Spleen (tissue), 13 donors: ENCODE measurements at places on chromosomes 1 and 21.

DNA sequence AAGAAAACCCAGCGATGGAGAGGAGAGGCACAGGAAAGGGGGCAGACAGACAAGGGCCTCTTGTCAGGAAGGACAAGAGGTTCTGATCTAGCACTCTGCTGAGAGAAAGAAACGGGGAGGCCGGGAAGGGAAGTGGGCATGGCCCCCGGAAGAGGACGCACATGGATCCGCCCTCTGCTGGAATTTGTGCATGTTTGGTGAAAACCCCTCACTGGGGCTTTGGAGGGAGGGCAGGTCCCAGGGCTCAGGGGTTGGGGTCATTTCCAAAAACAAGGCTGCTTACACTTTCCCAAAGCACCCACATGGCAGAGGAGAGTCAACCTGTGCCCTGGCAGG lies 32.4 kb upstream of the ECE1 start:
- H3K27me3 ChIP-seq = no peaks in the 10 kb centered on the region
- H3K4me1 ChIP-seq = peaks cover 43% of the 10 kb centered on the region
- no peak for DNase-seq
- no peak overlapping the region for H3K4me3 ChIP-seq
- no peak overlapping the region for H3K27ac ChIP-seq

GRCh38 chr1:6148497-6149241 lies 31.5 kb downstream of the CHD5 start:
- H3K36me3 ChIP-seq = no peaks in the 10 kb centered on the region
- H3K27ac ChIP-seq = no peak overlapping the region
- H3K4me3 ChIP-seq = peak overlapping the region; percentile 53

GRCh38 chr1:97764991-97765390 lies 155.8 kb downstream of the DPYD start:
- H3K27ac ChIP-seq = no peak overlapping the region
- H3K36me3 ChIP-seq = peaks cover 4% of the 10 kb centered on the region
- H3K4me3 ChIP-seq = no peak overlapping the region
- DNase-seq = no peak
- H3K4me1 ChIP-seq = peaks cover 3% of the 10 kb centered on the region
- H3K27me3 ChIP-seq = no peaks in the 10 kb centered on the region

DNA sequence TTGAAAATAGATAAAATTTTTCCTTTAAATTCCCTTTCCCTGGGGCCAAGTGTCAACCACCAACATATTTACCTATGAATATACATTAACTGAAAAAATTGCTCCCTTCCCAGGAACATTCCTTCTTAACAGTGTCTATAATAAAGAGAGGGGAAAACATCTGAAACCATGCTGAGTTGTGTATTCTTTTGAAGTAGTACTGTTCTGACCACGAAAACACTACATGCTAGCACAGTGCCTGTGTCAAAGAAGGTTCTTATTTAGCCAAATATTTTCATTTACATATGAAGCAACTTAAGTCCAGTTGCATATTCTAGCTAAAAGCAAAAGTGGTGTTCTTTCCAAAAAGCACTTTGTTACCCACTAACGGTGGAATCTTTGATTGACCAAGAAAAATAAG lies 311.2 kb downstream of the VAV3 start:
- H3K4me3 ChIP-seq = no peak overlapping the region
- no peaks in the 10 kb centered on the region for H3K36me3 ChIP-seq
- no peaks in the 10 kb centered on the region for H3K27me3 ChIP-seq
- H3K27ac ChIP-seq = no peak overlapping the region
- no peaks in the 10 kb centered on the region for H3K4me1 ChIP-seq

- H3K36me3 ChIP-seq = no peaks in the 10 kb centered on the region
- H3K4me3 ChIP-seq = no peak overlapping the region
- H3K4me1 ChIP-seq = peaks cover 2% of the 10 kb centered on the region
- no peaks in the 10 kb centered on the region for H3K27me3 ChIP-seq
- no peak for DNase-seq
Measured at GRCh38 chr1:232704694-232705680, 75.1 kb upstream of the SIPA1L2 start.

DNA sequence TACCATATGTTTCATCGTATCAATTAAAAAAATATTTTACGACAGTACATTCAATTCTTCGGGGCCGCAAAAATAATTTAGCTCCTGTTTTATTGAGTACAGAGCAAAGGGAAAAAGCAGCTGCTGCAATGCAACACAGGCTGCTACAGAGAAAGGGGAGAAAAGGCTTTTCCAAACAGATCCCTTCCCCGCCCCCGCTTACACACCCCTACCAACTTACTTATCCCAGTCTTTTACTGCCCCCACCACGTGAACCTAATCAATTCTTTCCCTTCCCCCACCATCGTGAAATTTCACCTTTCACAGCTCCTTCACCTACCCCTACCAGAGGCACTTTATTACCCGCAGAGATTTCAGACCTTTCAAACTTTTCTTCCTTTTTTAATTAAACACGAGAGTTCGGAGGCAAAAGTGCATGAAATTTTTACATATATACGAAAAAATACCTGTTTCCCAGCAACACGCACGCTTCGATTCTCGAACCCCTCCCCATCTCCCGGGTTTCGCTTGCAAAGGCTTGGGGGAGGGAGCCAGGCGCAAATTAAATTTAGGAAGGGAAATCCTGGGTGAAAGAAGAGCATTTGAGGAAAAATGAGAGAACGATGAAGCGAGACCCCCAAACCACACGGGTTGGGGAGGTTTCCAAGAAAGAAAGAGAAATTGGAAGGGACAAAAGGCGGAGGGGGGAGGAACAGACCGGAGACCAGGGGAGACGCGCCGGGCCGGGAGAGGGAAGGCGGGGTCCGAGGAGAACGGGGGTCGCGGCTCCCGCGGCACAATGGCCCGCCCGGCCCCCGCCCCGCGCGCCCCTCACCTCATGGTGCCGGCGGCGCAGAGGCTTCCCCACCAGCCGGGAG lies 823 bp downstream of the ENAH start:
- peaks cover 56% of the 10 kb centered on the region for H3K4me1 ChIP-seq
- H3K27me3 ChIP-seq = peaks cover 31% of the 10 kb centered on the region
- no peak for DNase-seq
- H3K36me3 ChIP-seq = no peaks in the 10 kb centered on the region
- H3K27ac ChIP-seq = peak overlapping the region; percentile 90

- H3K36me3 ChIP-seq = no peaks in the 10 kb centered on the region
- no peak overlapping the region for H3K4me3 ChIP-seq
- no peaks in the 10 kb centered on the region for H3K4me1 ChIP-seq
Measured at GRCh38 chr1:55860326-55860725, 645.2 kb upstream of the USP24 start.

DNA sequence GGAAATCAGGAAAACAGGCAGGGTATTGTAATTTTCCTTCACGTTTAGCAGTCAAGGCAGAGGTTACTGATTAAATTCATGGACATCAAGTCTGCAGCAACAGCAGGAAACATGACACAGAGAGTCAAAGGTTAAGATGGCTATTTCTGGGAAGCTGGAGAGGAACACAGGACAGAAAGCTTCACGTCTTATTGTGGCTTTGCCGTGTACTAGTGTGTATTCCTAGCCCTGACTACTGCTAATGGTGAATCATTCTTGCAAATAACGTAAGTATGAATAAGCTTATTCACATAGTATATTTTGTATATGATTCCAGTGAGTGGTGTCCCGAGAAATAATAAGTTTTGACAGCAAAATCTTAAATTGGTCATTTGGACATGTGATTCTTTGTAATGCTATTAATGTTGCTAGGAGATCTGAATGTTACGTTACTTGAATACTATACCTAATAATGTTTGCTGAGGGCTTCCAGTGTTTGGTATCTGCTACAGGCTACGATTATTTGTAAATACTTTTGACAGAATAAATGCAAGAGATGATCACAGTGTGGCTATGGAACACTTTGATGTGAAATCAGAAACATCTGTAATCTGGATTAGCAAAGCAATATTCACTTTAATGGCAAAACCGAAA lies 77.4 kb downstream of the DISP1 start:
- DNase-seq = no peak
- H3K4me1 ChIP-seq = peaks cover 8% of the 10 kb centered on the region
- H3K27me3 ChIP-seq = no peaks in the 10 kb centered on the region
- H3K36me3 ChIP-seq = no peaks in the 10 kb centered on the region
- no peak overlapping the region for H3K4me3 ChIP-seq
- no peak overlapping the region for H3K27ac ChIP-seq

- no peaks in the 10 kb centered on the region for H3K4me1 ChIP-seq
- no peaks in the 10 kb centered on the region for H3K36me3 ChIP-seq
- no peak overlapping the region for H3K4me3 ChIP-seq
- no peak for DNase-seq
- H3K27ac ChIP-seq = no peak overlapping the region
Measured at GRCh38 chr1:57341721-57342120, 82.1 kb downstream of the DAB1 start.

DNA sequence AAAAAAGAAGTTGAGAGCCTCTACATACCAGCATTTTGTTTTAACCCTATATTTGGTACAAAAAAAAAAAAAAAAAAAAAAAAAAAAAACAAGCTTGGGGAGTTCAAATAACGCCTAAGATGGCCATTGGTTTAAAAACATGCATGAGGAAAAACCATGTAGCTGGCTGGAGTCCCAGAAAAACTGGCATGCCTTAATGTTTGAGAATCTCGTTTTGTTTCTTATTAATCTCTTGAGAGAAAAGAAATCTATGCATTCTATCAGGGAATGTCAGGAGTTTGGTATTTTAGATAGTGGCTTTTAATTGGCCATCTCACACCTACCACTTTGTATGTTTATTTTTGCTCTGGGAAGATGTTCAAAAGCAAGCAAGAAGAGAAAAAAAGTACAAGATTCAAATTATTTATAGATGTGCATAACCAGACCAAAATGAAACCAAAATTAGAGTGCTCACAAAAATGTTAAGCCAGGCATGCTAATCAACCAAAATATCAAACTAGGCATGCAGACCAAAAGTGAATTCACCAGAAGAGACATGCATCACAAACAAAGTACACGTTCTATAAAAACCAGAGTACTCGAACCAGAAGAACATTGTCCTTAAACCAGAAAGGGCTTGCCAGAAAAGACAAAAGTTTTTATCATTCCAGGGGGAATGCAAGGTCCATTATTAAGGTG lies 156.6 kb downstream of the AK5 start:
- no peak for DNase-seq
- H3K36me3 ChIP-seq = no peaks in the 10 kb centered on the region
- no peaks in the 10 kb centered on the region for H3K27me3 ChIP-seq
- no peak overlapping the region for H3K27ac ChIP-seq
- H3K4me1 ChIP-seq = no peaks in the 10 kb centered on the region

- H3K4me1 ChIP-seq = no peaks in the 10 kb centered on the region
- H3K27me3 ChIP-seq = no peaks in the 10 kb centered on the region
- no peak for DNase-seq
Measured at GRCh38 chr1:200316148-200316803, 93.6 kb downstream of the ZNF281 start.

DNA sequence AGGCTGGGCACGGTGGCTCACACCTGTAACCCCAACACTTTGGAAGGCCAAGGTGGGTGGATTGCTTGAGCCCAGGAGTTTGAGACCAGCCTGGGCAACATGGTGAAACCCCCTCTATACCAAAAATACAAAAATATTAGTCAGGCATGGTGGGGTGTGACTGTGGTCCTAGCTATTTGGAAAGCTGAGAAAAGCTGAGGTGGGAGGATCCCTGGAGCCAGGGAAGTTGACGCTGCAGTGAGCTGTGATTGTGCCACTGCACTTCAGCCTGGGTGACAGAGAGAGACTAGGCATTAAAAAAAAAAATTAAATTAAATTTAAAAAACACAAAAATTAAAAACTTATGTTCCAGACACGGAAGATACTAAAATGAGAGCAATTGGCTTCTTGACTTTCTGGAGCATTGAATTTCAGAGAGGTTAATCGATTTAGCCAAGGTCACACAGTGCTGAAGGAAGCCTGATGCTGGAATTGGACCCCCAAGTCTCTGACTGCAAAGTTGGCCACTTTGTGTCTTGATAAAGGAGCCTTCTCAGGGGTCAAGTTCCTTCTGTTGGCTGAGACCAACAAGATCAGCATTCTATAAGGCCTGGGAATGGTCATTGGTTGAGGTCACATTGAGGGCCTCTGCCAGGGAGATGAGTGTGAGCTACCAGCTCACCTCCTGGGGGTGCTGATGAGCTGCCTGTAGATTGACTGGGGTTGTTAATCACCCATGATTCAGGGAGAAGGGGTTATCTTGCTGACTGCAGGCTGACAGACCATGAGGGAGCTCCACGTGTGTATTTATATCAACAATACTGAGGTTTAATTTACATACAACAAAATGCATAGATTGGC lies 54.3 kb downstream of the RPS6KA1 start:
- no peak overlapping the region for H3K27ac ChIP-seq
- peaks cover 12% of the 10 kb centered on the region for H3K4me1 ChIP-seq
- H3K36me3 ChIP-seq = no peaks in the 10 kb centered on the region
- DNase-seq = no peak
- H3K27me3 ChIP-seq = no peaks in the 10 kb centered on the region
- no peak overlapping the region for H3K4me3 ChIP-seq

- no peaks in the 10 kb centered on the region for H3K27me3 ChIP-seq
- H3K4me1 ChIP-seq = peaks cover 12% of the 10 kb centered on the region
- DNase-seq = no peak
- no peak overlapping the region for H3K27ac ChIP-seq
- no peaks in the 10 kb centered on the region for H3K36me3 ChIP-seq
Measured at GRCh38 chr1:214019499-214019898, 31.7 kb downstream of the PROX1 start.

DNA sequence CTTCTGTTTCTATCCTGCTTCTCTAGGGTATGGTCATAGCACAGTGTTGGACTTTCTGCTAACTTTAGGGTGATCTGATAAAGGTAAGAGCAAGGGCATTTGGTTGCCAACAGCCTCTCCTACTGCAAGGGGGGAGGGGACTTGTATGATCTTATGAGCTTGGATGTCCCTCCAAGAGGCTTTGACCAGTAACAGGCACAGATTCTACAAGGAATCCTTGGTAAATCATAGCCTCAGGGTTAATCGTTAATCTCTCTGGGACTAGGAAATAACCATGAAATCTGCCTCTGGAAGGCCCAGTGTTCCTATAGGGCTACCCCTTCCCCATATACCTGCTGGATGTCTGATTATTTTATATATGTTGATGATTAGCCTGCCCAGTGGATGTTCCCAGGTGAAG lies 134.8 kb upstream of the TNFSF4 start:
- H3K27ac ChIP-seq = no peak overlapping the region
- H3K4me1 ChIP-seq = no peaks in the 10 kb centered on the region
- no peak overlapping the region for H3K4me3 ChIP-seq
- no peaks in the 10 kb centered on the region for H3K36me3 ChIP-seq

GRCh38 chr1:213828867-213829266 lies 158.9 kb upstream of the PROX1 start:
- no peaks in the 10 kb centered on the region for H3K36me3 ChIP-seq
- no peak overlapping the region for H3K4me3 ChIP-seq
- H3K4me1 ChIP-seq = no peaks in the 10 kb centered on the region
- H3K27ac ChIP-seq = no peak overlapping the region
- no peak for DNase-seq
- no peaks in the 10 kb centered on the region for H3K27me3 ChIP-seq
